Esophagus squamous epithelium (tissue), 5 donors: ENCODE measurements at places on chromosomes 3 and 15.

GRCh38 chr15:67839499-67839928 lies 331 bp downstream of the RNU6-1 start:
- no peak for DNase-seq

- DNase-seq = no peak
Observed at GRCh38 chr15:81889485-81889881, 156.3 kb downstream of the MEX3B start.

GRCh38 chr3:160580938-160581337 lies 15.6 kb upstream of the KPNA4 start:
- DNase-seq = no peak

DNA sequence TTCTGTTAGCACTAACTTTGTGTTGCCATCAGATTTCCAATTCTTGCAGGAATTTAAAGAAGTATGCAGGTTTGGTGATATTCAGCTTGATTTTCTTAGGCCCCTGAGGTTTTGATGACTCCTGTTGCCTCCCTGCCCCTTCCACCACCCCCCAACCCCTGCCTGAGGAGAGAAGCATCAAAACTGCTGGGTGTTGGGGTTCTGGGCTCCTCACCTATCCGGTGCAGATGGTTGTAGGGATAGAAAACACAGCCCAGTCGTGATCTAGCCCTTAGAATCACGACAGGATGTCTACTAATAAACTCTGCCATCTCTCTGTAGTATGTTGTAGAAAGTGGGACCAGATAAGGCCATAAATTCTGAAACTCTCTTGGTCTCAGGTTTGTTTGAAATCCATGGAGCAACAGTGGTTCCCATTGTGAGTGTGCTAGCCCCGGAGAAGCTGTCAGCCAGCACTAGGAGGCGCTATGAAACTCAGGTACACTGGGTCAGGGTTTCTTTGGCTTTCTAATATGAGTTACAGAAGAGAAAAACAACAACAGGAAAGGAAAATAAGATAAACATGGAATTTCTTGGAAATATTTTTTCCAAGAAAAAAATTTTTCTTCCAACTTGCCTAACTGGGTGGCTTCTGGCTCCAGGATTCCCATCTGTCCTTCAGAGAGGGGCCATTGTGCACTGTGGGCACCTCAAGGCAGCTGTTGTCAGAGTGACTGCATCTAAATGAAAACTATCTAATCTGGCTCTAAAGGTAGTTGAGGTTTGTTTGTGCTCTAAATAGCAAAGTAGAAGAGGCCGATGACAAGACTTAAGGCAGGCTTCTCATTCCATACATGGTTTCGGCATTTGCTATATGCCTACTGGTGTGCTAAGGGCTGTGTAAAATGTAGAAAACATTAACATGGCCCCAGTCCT lies 8.7 kb downstream of the SRP14 start:
- no peak for DNase-seq

DNA sequence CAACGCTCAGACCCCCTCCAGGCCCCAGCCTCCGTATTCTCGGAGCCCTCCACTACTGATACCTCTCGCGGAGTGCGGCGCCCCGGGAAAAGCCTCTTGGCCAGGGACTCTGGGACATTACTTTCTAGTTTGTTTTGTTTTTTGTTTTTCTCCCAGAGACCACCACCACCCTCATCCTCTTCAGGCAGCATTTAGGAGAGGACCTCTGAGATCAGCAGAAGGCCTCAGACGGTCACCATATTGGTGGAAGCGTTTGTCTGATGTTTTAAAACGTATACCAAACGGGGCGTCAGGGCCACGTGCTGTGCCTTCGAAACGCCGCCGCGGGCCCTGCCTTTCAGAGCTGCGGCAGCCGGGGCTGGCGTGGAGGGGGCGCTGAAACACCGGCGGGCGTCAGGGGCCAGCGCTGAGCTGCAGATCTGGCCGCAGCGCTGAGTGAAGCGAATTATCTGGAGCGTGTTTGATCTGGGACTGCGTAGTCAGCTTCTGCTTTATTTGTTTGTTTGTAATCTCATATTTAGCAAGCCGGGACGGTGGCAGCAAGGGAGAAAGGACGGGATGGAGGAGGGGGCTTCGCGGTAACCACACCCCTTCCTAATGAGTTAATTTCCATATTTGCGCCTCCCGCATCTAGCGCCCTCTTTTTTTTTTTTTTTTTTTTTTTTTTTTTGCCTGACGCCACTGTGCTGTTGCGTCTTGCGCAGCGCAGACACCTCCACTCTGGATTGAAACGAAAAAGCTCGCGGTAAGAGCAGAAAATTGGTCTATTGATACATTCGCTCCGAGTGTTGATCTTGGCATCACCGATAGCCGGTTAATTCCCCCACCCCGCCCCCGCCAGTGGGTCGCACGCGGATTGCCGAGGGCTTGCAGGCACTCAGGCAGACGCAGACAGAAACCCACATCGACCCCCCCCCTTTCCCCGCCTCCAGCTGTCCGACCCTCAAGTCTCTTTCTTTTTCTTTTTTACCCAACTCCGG lies 14.9 kb downstream of the SOX2 start:
- DNase-seq = no peak

GRCh38 chr3:120092474-120092873 lies 1.8 kb downstream of the GSK3B start:
- no peak for DNase-seq

DNA sequence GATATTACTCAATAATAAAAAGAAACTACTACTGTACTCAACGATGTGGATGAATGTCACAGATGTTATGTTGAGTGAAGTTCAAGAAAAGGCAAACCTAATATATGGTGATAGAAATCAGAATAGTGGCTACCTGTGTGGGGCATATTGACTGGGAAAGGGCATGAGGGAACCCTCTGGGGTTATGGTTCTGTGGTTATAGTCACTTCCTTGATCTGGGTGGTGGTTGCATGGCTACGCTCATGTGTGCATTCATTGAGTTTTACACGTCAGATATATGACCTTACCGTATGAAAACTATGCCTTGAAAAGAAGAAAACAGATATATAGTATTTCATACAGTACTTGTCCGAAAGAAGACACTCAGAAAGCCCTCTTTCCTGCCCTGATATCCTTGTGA lies 331.0 kb upstream of the LRRFIP2 start:
- no peak for DNase-seq

DNA sequence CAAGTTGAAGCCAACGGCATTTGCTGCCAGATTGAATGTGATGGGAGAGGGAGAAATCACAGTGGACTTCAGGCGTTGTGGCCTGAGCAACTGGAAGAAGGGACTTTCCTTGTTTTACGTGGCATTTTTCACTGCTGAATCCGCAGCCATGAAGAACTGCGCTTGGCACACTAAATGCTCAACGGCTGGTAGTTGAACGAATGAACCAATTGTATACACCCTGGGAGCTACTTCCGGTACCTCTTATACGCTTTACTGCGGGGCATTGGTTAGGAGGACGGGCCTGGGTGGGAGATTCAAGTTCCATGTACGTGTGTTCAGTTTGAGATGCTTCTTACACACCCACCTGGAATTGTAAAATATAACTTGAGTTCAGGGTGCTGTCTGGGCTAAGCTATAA lies 5.2 kb downstream of the SYNM start:
- no peak for DNase-seq

DNA sequence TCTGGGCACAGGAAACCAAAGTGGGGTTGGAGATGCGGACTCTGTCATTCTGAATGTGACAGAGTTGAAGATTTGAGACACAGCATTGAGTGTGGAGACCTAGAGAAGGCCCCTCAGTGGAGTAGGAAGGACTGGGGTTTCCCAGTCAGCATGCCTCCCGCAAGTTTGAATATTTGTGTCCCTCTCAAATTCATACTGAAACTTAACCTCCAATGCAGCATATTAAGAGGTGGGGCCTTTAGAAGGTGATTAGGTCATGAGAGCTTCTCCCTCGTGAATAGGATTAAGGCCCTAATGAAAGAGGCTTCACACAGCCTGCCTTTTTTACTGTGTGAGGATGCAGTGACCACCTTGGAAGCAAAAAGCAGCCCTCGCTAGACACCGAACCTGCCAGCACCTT lies 8.0 kb downstream of the HDDC3 start:
- no peak for DNase-seq

- no peak for DNase-seq
Observed at GRCh38 chr3:144128108-144128892, 156.7 kb downstream of the DIPK2A start.

DNA sequence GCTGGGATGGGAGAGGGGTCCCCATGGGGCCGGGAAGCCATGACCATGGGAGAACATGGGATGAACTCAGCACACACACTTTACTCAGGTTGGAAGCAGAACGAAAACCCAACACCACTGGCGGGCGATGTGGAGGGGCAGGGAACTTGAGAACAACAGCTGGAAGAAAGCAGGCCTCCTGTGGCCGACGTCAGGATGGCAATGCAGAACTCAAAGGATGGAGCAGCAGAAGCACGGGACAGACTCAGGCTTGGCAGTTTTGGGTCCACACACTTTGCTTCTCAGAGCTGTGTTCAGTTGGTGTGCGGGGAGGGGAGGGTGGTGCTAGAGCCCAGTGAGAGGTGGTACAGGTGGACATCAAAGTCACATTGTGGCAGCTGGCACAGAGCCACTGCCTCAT lies 80.7 kb downstream of the SEC22A start:
- no peak for DNase-seq

- no peak for DNase-seq
Observed at GRCh38 chr3:45566951-45567411, 27.6 kb upstream of the LIMD1 start.
